Coronary artery (tissue), 2 donors: ENCODE measurements at places on chromosomes 2 and 18.

DNA sequence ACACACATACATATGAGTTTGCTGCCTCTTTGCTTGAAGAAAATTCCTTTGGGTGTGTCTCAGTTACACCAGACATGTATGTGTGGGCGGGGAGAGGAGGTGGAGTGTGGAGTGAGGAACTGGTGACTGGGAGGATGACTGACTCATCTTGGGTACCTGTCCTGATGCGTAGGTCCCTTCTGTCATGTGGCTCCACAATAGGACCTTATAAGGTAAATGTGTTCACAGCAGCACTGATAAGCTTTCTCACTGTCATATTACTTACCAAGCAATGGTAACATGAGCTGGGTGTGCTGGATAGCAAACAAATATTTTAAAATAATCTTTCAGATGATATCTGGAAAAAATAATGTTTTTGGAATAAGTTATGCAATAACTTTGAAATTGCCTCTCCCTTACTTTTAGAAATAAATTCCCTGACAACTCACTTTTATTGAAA, 45.1 kb downstream of the SLC9A2 start:
- no peak for DNase-seq

DNA sequence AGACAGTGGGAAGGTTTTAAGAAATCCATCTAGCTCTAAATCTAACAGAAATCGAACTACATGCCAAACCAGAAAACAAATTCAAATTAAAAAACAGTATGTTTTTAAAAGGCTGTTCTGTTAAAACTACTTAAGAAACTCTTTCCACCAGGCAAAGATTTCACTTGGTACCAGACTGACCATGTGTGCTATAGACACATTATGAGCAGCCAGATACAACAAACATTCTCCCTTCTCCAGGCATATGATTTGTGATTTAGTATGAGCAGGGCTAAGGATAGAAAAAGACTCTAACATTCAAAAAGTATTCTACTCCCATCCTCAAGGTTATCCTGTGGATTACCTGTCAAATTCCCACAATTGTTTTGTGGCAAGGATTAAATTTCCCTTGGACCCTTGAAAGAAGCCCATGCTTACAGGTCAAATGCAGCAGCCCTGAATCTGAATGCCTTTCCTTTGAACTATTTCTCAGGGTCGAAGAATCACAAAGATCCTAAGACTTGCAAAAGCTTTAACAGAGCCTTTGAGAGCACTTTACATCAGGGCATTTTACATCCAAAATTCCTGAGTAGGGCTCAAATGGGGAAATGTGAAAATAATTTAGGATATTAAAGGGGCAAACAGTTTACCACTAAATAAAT, 42.5 kb upstream of the TTC32 start:
- no peak for DNase-seq

- peak; percentile 83 for DNase-seq
Observed at GRCh38 chr2:70978341-70979179, at the start of gene ANKRD53. TSS of gene ANKRD53 (plus strand) at chr2:70978630. CDS start at chr2:70978646, 16 bp downstream.

DNA sequence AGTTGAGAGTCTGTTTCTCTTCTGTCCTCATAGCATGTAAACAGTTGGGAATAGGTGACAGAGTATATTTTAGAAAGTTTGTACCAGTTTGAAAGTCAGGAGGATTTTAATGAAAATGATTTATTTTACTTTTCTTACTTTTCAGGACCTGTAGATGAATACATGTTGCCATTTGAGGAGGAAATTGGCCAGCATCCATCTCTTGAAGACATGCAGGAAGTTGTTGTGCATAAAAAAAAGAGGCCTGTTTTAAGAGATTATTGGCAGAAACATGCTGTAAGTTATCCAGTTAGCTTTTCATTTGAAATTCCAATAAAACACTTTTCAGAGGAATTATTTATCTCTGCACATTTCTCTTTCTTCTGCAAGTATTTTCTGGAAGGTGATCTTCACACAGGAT, 81.1 kb downstream of the ACVR2A start:
- DNase-seq, result no peak

GRCh38 chr2:8956774-8957173, 46.7 kb downstream of the MBOAT2 start:
- DNase-seq, result no peak

DNA sequence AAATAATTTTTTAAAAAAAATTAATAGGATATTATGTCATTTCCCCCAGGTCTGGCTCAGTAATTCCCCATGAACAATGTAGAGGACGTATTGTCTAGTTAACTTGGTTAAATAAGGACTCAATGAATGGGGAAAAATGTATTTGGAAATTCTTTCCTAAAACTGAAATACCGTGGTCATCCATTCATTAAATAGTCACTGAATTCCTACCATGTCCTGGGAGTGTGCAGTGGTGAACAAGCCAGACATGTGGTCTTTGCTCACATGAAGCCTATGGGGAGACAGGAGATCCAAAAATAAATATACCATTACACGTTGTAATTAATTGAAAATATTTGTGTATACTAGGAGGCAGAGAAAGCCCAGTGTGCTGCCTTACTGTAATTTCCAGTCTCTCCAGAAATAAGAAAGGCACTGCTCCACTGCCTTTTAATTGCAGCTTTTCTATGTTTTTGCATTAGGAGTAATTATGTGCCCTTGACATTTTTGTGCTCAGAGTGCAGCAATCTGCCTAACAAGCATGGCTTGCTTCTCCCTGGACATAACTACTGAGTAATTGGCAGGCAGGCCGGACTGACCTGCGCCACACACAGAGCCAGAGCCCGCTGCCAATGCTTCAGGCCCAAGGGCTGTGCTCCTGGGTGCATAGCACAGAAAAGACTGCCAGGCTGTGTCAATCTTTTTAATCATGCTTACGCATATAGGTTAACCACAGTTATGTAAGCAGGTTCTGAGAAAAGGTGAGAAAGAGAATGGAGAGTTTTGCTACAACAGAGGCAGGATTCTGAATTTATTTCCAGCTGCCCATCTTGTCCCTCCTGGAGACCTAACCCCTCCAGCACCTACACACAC, 22.2 kb upstream of the TTC39C start:
- DNase-seq, result no peak

GRCh38 chr2:236370847-236371409, 106.7 kb upstream of the ASB18 start:
- DNase-seq, result no peak

DNA sequence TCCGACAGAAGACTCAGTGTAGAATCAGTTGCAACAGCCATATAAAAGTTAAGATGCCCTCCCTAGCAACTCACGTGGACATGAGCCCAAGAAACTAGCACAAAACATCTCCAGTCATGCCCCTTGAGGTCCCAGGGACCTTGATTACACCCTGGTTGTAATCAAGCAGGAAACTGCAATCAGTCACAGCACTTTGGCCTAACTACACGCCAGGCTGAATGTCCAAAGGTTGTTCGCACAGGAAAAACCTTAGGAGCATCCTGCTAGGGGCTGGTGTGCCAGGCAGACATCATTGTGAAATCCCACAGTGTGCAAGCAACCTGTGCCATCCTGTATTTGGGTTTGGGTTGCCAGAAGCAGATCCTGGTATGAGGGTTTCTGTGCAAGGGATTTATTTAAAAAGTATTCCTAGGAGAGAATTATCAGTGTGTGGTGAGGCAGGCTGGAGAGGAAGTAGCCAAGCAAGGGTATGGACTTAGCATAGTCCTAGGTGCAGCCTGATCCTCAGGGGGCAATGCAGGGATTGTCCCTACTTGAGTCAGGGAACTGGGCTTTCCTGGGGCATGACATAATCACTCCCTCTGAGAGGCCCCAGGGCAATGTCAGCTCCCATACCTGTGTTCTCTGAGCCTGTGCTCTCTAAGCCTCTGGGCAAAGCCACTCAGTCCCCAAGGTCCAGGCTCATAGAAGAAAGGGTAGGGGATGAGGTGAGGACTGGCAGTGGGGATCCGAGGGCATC, 17.8 kb upstream of the SULT1C2 start:
- no peak for DNase-seq

DNA sequence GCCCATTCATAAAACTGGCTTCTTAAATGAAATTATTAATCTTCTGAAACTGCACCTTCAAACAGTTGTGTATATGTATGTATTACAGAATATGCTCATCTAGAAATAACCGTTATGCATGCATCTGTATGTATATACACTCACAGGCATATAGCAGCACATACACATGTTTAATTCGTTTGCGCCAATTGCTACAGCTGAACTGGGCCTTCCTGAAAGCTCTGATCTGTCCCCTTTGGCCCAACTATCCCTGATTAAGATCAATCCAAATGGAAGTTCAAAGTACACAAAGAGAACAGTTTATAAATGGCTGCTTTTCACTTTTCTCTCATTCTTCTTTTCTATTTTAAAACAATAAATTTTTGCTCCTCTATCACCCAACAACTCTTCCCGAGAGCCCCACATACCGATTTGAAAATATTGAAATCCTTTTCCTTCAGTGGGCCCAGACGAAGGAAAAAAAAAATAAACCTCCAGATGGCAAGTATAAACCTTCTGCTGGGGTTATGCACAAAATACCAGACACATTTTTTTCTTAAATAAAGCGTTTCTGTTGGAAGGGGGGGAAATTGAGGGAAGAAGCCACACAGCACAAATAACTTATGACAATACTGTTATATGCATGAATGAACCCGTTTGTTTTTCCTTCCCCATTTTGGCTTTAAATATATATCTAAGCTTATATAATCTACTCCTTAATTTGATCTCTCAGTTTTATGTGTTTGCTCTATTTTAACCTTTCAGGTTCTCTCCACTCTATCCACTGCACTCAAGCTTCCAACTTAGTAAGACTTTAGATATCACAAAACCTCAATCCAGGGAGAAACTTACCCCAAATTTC, 267.3 kb downstream of the TCF4 start:
- DNase-seq, result no peak

- no peak for DNase-seq
Observed at GRCh38 chr2:28604284-28604843, 108.5 kb downstream of the PLB1 start.

DNA sequence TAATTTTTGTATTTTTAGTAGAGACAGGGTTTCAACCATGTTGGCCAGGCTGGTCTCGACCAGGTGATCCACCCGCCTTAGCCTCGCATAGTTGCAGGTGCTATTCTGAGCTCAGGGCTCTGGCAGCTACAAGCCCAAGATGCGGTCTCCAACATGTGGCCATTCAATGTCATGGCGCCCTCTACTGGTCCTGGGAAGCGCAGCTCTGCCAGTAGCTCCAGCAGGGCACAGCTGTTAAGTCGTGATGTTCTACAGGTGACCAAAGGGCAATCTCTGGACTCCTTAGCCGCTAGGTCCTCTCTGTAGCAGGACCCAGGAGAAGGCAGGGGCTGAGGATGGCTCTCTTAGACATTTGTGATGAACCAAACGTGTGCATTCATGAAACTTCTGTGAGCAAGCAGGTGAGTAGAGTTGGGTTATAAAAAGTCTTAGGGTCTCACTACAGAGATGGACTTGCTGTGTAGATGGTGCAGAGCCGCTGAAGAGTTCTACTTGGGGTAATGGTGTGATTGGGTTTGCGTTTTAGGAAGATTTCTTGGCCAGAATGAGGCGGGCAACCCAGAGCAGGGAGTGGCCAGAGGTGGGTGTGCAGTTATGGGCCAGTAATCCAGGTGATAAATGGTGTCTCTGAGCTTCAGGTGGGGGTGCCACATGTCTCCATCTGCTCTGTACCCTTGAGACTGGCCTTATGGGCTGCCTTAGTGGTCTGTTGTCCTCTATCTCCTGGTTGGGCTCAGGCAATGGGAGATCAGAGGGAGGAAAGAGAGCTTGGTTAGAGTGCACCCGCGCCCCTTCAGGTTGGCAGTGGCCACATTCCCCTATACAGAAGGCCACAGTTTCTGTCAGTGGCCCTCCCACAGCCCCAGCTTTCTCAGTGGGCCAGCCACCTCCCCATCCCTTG, 31.0 kb downstream of the IL37 start:
- DNase-seq, result no peak

GRCh38 chr18:26893996-26894395, 28.5 kb upstream of the AQP4 start:
- DNase-seq, result no peak

DNA sequence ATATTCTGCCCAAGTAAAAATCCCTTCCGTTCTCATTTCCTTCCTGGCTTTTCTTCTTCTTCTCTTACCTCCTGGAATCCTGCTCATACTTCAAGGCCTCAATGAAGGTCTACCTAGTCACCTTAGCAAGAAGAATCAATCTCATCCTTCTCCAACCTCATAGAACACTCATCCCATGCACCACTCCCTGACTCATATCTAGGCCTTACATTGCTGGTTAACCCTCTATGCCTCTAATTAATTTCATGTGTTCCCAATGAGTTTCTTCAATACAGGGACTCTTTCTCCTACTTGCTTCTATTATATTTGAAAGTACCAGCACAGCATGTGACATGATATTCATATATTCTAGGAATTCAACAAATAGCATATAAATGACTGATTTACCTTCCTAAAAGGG, 63.0 kb downstream of the BCL11A start:
- DNase-seq, result no peak

DNA sequence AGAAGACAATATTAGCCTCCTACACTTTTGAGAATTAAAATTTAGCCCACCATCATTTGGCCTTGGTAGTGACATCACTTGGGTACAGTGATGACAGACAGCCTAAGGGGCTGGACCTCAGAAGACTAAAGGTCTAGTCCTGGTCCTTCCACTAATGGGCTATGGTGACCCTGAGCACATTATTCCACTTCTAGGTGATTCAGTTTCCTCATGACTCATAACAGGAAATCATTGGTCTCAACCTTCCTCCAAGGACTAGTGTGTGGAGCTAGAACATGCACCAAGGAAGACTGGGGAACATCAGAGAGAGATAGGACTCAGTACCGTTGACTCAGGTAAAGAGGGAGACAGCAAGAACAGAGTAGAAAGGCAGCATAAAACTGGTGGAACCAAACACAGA, 64.0 kb downstream of the TFCP2L1 start:
- DNase-seq, result no peak

DNA sequence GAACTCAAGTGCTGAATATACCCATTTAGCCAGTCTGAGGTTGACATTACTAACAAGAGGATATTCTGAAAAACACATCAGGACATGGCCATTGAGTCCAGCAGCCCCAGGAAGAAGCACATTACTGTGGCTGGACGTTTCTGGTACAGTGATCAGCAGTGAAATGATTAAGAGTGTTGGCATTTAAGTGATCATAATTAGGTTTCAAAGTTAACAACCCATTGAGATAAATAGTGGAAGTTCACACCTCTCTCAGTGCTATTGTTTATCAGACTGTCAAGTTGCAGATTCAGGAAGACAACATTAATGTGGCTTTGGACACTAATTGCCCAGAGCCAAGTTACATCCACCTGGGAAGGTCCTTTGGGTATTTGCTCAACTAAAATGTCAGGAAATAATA, 139.5 kb upstream of the GAREM1 start:
- no peak for DNase-seq

DNA sequence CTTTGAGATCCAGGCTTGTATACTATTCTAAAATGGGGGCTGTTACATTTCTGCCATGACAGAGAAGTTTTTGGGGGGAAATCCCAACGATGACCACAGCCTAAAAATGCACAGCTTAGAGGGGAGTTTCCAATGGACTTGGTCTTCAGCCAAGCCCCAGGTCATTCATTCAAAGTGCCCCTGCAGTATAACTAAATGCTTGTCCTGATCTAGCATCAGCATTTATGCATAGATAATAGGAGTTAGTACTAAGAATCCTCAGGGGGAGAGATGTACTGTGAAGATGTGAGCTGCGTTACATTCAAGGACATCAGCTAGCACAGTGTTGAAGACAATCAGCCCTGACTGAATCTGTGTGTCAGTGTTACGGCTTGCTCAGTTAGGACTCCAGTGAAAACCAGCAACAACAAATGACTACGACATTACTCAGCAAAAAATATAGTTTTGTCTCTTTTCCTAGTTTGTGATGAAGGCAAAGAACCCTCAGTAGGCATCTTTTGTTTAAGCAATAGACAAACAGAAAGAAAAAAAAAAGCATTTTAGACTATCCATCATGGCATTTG, 160.9 kb downstream of the ZEB2 start:
- no peak for DNase-seq

- no peak for DNase-seq
Observed at GRCh38 chr2:39583781-39584180, 81.9 kb upstream of the TMEM178A start.
